ENCODE measurements at places on chromosomes 6 and 20.
A peak's percentile ranks its signal among the peaks of the same experiment; 100 is the strongest.

DNA sequence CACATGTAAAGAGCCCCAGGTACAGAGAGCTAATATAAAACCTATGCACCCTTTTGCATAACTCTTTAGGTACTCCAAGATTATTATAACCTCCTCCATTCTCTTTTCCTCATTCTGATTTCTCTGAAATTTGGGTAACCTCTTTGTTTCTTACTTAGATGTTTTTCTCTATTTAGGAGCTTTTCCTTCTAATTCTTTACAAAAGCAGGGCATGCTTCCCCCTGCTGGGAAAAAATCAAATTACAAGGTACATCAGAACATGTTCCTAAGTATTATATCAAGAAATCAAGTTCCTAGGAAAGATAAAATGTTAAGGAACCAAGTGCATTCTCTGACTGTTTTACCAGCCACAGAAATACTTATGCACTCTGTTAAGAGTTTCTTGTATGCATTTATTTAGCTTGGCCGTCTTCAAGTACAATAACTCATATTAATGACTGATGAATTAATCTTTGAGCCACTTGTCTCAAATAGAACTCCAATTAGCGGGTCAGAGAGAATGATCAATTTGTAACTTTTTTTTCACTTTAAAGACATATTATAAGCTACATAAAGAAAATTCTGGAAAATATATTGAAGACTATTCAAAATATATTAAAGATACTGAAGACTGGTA lies 2.1 kb downstream of the KHDRBS2 start:
- peak; percentile 2 for DNase-seq

GRCh38 chr20:10504994-10505730 lies 70.1 kb downstream of the SLX4IP start:
- no peak for DNase-seq

- DNase-seq: peak; percentile 89
Measured at GRCh38 chr20:31707994-31708735, 14.5 kb downstream of the BCL2L1 start.

GRCh38 chr6:83083476-83083875 lies 16.0 kb downstream of the DOP1A start:
- DNase-seq: no peak

GRCh38 chr6:92989656-92990055 lies 429.7 kb downstream of the EPHA7 start:
- no peak for DNase-seq

DNA sequence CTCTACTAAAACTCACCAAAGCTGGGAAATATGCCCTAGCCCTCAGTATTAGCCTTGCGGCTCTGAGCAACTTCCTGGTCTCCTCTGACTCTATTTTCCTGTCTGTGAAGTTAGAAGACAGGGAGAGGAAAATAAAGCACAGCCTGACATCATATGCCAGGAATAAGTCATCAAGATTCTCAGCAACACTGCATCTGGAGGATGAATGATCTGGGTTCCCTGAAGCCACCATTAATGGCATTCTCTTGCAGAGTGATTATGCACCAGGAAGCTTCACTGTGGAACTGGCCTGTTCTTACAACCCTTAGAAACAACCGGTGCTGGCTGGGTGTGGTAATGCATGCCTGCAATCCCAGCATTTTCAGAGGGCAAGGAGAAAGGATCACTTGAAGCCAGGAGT lies 12.4 kb downstream of the ADGRF5 start:
- no peak for DNase-seq

- DNase-seq: no peak
Measured at GRCh38 chr20:3964719-3965118, 50.6 kb downstream of the RNF24 start.

DNA sequence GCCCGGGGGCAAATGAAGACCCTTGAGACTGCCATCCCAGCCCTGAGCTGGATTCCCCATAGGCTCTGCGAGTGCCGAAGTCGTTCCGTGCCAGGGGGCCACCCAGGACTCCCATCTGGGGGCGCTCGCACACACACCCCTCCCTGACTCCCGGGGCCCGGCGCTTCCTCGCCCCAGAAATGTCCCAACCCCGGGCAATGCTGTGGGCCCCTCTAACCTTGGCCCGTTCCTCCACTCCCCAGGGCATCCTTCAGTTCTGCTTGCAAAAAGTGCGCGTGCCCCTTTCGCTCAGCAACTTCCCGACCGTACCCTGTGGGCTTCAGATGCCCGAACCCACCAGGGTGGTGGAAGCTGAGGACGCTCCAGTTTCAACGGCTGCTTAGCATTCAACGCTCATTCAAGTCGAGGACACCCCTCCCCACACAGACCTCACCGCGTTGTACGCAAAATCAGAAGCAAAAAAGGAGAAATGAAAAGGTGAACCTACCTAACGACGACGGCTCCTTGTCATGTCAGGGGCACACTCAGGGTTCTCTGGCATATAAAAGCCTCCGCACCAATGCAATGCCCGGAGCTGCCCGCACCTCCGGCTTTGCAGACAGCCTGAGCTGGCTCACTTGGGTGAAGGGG lies 25.3 kb downstream of the RIPOR2 start:
- DNase-seq: peak; percentile 69

All from NCI-H526 treated with DMSO at 0.1 percent for 48 hours (cell line).